ENCODE measurements at places on chromosomes 12 and 14.

DNA sequence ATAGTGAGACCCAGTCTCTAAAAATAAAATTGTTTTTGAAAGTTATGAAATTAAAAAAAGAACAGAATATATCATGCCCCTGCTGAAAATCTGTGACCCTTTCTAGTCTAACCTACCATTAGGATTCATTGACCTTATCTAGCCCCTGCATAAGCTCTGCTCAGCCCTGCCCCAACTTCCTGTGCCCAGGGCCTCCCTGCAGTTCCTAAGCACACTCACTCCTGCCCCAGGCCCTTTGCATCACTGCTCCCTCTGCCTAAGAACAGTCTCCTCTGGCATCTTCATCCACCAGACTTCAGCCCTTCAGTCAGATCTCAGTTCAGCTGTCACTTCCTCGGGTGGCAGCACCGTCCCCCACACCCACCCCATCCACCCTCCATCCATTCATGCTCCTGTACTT is 55.4 kb downstream of the SCARB1 start:
- no peak for DNase-seq

GRCh38 chr14:72683787-72684186 is 210.1 kb downstream of the DPF3 start:
- no peak for DNase-seq

- DNase-seq: no peak
These were observed 206.7 kb upstream of the PWP1 start for GRCh38 chr12:107478881-107479280.

GRCh38 chr12:8038659-8039114 is 6.2 kb downstream of the FOXJ2 start:
- DNase-seq: peak; percentile 71

DNA sequence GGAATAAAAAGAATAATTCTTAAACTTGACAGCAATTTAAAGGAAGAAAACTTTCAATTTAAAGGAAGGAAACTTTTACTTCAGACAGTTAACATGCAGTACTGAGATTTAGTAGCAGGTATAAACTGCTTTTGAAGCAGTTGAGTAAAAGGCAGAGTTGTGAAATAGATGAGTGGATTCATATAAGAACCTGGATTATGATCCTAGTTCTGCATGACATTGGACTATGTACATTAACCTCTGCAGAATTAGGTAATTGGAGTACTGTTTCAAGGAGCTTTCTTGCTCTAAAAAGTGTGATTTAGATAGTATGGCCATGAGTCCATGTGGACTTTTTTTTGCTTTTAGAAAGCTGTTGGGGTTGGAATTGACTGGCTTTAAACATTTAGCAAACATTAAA is 29.7 kb downstream of the ATP2A2 start:
- DNase-seq: no peak

DNA sequence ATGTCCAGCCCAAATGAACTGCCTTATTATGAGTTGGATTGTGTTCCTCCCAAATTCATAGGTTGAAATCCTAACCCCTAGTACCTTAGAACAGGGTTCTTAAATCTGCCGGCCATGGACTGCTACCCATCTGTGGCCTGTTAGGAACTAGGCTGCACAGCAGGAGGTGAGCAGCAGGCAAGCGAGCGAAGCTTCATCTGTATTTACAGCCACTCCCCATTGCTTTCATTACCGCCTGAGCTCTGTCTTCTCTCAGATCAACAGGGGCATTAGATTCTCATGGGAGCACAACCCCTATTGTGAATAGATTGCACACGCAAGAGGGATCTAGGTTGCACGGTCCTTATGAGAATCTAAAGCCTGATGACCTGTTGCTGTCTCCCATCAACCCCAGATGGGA is 9.8 kb upstream of the EML5 start:
- DNase-seq: no peak

DNA sequence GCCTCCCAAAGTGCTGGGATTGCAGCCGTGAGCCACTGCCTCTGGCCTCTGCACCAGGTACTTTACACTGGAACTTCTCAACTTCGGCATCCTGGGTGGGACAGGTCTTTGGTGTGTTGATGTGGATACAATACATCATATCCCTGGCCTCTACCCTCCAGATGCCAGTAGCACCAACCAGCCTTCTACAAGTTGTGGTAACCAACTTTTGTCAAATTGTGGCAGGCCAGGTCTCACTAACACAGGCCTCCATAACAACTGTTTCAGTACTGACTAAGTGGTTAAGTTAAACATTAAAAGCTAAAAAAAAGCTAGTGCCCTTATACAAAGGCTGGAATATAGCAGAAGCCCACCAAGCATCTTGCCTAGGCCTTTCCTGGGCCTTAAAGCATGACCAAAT is 232.9 kb downstream of the PCNX1 start:
- no peak for DNase-seq
